Ecto neural progenitor cell (in vitro differentiated cells): ENCODE measurements at places on chromosomes 4 and X.

- no peak for DNase-seq
Observed at GRCh38 chr4:56704089-56704871, 23.2 kb upstream of the HOPX start.

DNA sequence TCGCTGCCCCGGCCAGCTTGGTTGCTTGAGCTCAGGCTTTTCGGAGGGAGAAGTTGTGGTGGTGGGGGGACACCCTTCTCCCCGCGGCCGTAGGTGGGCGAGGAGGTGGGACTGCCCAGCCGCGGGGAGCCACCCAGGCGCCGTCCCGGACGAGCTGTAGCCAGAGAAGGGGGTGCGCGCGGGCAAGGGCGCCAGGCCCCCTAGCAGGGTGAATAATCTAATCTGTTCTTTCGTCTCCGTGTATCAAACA lies 3.1 kb downstream of the MID1IP1 start:
- no peak for DNase-seq

GRCh38 chrX:24498181-24498580 lies 33.1 kb downstream of the PDK3 start:
- peak; percentile 52 for DNase-seq

DNA sequence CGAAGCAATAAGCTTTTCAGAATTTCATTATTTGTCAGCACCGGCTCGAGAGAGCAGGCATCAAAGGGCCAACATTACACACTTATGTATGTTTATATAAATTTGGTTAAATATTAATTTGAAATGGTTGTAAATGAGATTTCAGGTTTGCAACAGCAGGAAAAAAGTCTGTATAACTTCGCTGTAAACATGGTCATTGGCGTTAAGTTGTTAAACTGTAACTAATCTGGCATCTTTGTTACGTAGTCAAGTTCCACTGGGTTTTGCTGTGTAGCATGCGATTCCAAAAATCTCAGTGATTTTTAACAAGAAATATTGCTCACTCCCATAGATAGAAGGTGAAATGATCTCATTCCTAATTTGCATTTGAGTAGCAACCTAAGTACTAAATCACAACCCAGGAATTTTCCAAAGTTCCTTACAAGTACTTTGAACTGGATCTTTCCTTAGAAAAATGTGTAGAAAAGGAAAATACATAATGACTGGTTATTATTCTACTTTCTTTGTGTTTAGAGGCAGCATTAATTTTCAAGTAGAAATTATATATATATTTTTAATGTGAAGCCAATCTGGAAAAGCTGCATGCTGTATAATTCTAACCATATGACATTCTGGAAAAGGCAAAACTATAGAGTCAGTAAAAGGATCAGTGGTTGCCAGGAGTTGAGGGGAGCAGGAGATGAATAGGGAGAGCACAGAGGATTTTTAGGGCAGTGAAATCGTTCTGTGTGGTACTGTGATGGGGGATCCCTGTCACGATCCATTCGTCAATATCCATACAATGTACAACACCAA lies 222.1 kb downstream of the CBR4 start:
- DNase-seq = no peak

- DNase-seq = no peak
Observed at GRCh38 chr4:92235731-92236130, 68.0 kb upstream of the GRID2 start.
